ENCODE measurements at places on chromosomes 7 and 10. TPM values are rescaled to one million over a fixed set of nuclear protein-coding genes. Genes with fewer than 3 reads are reported as not detected.

The MMD2 gene
- total RNA-seq, result not detected

The AKR1C2 gene
- total RNA-seq, result 3,442 TPM

The NPSR1 gene
- not detected for total RNA-seq

The EVX1 gene
- not detected for total RNA-seq

The MORN4 gene
- total RNA-seq, result 7.3 TPM

The CHCHD1 gene
- 72.9 TPM for total RNA-seq

The BTBD16 gene
- 0.44 TPM for total RNA-seq

The LBX1 gene
- not detected for total RNA-seq

The SFTPA1 gene
- total RNA-seq, result not detected

The LDB3 gene
- total RNA-seq, result 0.04 TPM

The NEUROG3 gene
- total RNA-seq, result not detected

The VWA2 gene
- total RNA-seq, result not detected

The FAM25G gene
- not detected for total RNA-seq

The SFRP4 gene
- total RNA-seq, result 4.6 TPM

Measured in A549 treated with DMSO at 1 μM for 4 hours (cell line).